ENCODE measurements at places on chromosomes 7 and 10. TPM values are rescaled to one million over a fixed set of nuclear protein-coding genes. Genes with fewer than 3 reads are reported as not detected.
A peak's percentile ranks its signal among the peaks of the same experiment; 100 is the strongest.

GRCh38 chr7:21980926-21981500, 35.3 kb upstream of the CDCA7L start:
- DNase-seq: no peak
- H3K36me3 ChIP-seq: no peaks in the 10 kb centered on the region
- H3K4me3 ChIP-seq: no peak overlapping the region
- H3K27me3 ChIP-seq: no peaks in the 10 kb centered on the region
- H3K27ac ChIP-seq: no peak overlapping the region

GRCh38 chr7:68688416-68689086, 909.7 kb upstream of the AUTS2 start:
- no peak overlapping the region for H3K27ac ChIP-seq
- H3K27me3 ChIP-seq: no peaks in the 10 kb centered on the region
- H3K4me1 ChIP-seq: no peaks in the 10 kb centered on the region
- DNase-seq: no peak
- no peak overlapping the region for H3K4me3 ChIP-seq

- H3K4me3 ChIP-seq: no peak overlapping the region
- H3K36me3 ChIP-seq: peaks cover 66% of the 10 kb centered on the region
- DNase-seq: no peak
- peaks cover 31% of the 10 kb centered on the region for H3K4me1 ChIP-seq
- H3K27ac ChIP-seq: no peak overlapping the region
Observed at GRCh38 chr10:113867904-113868303, 13.4 kb downstream of the NHLRC2 start.

- no peaks in the 10 kb centered on the region for H3K36me3 ChIP-seq
- DNase-seq: no peak
- H3K27ac ChIP-seq: no peak overlapping the region
- H3K27me3 ChIP-seq: no peaks in the 10 kb centered on the region
Observed at GRCh38 chr10:99143011-99143410, 92.6 kb downstream of the HPSE2 start.

- H3K27ac ChIP-seq: peak overlapping the region; percentile 33
- H3K36me3 ChIP-seq: peaks cover 4% of the 10 kb centered on the region
- peak; percentile 83 for DNase-seq
- no peak overlapping the region for H3K4me3 ChIP-seq
Observed at GRCh38 chr10:69362471-69362954, 54.2 kb downstream of the TACR2 start.

DNA sequence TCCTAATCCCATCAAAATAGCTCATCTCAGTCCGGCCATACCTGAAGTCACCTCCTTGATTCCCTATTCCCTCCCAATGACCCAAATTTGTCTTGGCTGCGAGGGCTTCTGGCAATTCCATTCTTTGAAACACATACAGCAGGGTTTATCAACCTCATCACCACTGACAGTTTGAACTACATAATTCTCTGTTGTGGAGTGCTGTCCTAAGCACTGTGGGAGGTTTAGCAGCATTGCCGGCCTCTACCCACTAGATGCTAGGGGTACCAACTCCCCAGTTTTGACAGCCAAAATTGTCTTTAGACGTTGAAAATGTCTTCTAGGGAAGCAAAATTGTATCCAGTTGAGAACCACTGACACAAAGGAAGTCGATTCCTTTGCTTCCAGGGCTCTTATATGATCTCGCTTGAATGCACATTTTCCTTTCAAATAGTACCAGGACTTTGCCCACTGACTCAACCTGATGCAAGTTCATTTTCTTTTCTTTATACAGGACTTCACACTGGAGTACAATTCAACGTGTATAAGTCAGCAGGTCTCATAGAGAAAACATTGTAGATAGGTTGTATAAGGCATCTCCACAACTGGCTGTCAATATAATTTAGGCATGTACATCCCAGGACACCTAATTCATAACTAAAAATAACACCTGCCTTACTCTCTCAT, 133.3 kb downstream of the STRA8 start:
- no peaks in the 10 kb centered on the region for H3K4me1 ChIP-seq
- H3K4me3 ChIP-seq: no peak overlapping the region
- H3K27ac ChIP-seq: no peak overlapping the region
- no peaks in the 10 kb centered on the region for H3K27me3 ChIP-seq

DNA sequence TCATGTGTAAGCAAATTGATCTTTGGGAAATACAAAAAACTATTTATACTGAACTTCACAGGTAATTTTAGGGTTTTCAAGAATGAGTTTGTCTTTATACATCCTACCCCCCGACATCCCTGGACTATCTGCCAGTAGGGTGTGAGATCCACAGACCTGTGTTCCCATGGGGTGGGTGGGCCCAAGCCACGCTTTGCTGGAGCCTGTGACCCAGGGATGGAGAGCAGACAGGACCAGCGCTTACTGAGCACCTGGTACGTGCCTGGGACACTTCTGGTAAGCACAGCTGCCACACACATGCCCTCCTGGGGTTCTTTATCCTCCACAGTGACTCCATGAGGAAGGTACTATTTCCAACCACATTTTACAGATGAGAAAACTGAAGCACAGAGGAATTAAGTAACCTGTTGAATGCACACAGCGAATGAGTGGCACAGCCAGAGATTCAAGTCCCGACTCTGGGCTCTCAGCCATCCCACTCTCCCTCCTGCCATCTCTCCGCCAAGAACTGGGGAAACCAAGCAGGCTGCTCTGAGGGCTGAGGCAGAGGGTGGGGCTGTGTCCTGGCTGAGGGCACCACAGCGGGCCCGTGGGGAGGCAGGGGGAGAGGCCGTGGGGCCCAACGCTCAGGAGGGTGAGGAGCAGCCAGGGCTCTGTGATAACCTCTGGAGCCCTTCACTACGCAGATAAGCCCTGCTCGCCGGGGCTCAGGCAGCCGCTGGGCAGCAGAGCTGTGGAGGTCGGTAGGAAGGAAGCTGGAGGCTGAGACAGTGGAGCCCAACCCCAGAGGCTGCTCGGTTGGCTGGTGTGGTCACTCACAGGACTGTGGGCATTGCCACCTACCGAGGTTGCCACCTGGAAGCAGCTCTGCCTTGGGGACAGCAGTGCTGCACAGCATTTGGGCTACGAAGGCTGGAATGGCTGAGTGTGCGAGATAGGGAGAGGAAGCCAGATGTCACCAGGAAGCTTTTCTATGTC, 124.2 kb downstream of the ARHGAP22 start:
- no peak overlapping the region for H3K27ac ChIP-seq
- no peaks in the 10 kb centered on the region for H3K36me3 ChIP-seq
- no peak overlapping the region for H3K4me3 ChIP-seq
- no peak for DNase-seq
- no peaks in the 10 kb centered on the region for H3K27me3 ChIP-seq

- H3K27me3 ChIP-seq: no peaks in the 10 kb centered on the region
- H3K4me3 ChIP-seq: no peak overlapping the region
- no peaks in the 10 kb centered on the region for H3K36me3 ChIP-seq
- H3K27ac ChIP-seq: no peak overlapping the region
- DNase-seq: no peak
- no peaks in the 10 kb centered on the region for H3K4me1 ChIP-seq
Observed at GRCh38 chr10:122657729-122658128, 41.9 kb downstream of the C10orf120 start.

NUTM2E gene
- not detected for total RNA-seq

RELN gene
- total RNA-seq: 1.2 TPM

FLNC gene
- 2,445 TPM for total RNA-seq

SFMBT2 gene
- 8.9 TPM for total RNA-seq

MACROH2A2 gene
- total RNA-seq: 17.5 TPM

C10orf62 gene
- total RNA-seq: 1.7 TPM

Measured in heart right ventricle (tissue), 16 donors.